ENCODE measurements at places on chromosomes 6 and 20. TPM values are rescaled to one million over a fixed set of nuclear protein-coding genes. Genes with fewer than 3 reads are reported as not detected.

Gene PRICKLE4
- 3.1 TPM for total RNA-seq

Gene SLPI
- not detected for total RNA-seq

Gene BFSP1
- 4.2 TPM for total RNA-seq

Gene KCNB1
- total RNA-seq: 0.48 TPM

Gene PPP1R3D
- 5.2 TPM for total RNA-seq

Gene RWDD2A
- 4.9 TPM for total RNA-seq

Gene RIPOR3
- 0.29 TPM for total RNA-seq

Gene TREM2
- not detected for total RNA-seq

DNA sequence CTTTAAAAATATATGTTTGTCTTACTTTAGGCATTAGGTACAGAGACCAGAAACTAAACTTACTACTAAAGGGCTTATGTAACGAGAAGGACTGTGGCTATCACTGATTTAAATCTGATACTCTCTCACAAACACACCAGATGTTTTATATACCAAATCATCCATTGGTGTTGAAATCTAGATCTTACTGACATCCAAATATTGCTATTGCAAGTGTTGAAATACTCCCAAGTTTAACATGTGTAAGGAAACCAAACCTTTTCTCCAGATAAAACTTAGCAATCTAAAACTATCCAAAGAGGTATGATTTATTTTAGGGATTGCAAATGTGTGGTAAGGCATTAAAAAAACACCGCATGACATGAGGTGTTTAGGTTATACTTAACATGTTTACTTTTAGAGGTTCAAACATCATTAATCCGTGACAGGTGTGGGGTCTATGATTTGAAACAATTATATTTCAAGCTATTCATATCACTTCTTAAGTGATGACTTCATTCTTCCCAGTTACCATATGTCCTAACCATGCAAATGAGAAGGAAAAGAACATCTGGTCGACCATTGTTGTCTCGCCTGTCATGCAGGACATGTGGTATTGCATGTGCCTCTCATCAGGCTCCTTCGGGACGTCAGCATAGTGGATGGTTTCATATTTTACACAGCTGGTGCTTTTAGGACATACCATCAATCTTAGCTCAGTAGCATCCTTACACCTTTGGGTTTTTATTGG lies 168.3 kb upstream of the SPACA1 start:
- no peak overlapping the region for H3K4me3 ChIP-seq
- H3K27me3 ChIP-seq: no peaks in the 10 kb centered on the region
- no peaks in the 10 kb centered on the region for H3K4me1 ChIP-seq
- no peak overlapping the region for H3K27ac ChIP-seq
- DNase-seq: no peak
- H3K36me3 ChIP-seq: no peaks in the 10 kb centered on the region

DNA sequence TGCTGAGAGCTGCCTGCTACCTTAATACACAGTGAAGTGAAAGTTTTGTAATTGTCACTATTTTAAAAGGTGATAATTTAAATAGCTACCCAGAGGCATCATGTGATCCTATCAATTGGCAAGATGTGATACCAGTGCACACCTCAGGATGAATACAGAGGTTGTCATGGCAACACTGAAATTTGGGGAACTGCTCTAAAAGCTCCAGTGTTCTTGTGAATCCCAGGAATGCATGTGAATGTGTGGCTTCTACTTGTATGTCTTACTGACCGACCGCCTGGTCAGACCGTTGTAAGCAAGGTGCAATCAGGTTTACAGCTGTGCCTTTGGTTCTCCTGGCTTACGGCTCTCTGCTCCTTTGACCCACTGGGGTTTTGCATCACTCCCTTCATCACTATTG lies 146.3 kb upstream of the GJE1 start:
- no peaks in the 10 kb centered on the region for H3K27me3 ChIP-seq
- no peak overlapping the region for H3K4me3 ChIP-seq
- no peak overlapping the region for H3K27ac ChIP-seq
- peaks cover 3% of the 10 kb centered on the region for H3K4me1 ChIP-seq

- no peaks in the 10 kb centered on the region for H3K27me3 ChIP-seq
- peaks cover 6% of the 10 kb centered on the region for H3K36me3 ChIP-seq
- no peak overlapping the region for H3K27ac ChIP-seq
- H3K4me1 ChIP-seq: peaks cover 18% of the 10 kb centered on the region
- H3K4me3 ChIP-seq: no peak overlapping the region
- peak; percentile 35 for DNase-seq
These were observed 1.9 kb downstream of the PPP1R3D start for GRCh38 chr20:59938221-59938620.

DNA sequence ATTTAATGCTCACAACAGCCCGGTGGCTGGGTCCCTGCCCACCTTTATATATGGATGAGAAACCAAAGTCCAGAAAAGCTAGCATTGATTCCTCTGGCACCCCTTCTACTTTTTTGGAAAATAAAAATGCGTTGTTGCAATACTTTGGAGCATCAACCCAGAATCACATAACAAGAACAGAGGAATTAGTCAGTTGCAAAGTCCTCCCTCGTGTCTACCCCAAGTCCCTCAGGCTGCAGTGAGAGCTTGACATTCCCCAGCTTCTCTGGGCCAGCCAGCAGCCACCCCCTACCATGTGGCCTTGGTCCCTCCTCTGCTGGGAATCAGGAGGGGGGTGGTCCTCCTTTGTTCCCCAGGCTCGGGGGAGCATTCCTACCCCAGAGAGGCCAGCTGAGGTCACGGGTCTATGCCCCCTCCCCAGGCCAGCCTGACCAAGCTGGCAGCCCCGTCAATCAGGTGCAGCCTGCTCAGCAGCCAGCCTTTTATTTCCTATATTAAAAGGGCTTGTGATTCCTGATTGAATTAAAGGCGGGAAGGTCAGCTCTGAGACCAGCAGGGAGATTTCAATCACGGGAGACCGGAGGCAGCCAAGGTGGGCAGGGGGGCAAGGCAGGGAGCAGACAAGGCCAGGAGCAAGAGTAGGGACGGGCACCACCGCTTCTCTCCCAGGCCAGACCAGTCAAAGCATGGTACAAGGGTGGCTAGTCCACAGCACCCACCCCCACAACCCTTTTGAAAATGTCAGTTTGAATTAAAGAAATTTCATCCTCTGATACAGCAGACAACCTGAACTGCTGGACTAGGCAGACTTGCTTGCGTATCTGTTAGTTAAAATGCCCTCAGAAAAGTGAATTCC lies 158.9 kb downstream of the MRPL14 start:
- DNase-seq: no peak
- H3K4me1 ChIP-seq: no peaks in the 10 kb centered on the region
- no peak overlapping the region for H3K27ac ChIP-seq
- H3K27me3 ChIP-seq: peaks cover 10% of the 10 kb centered on the region

DNA sequence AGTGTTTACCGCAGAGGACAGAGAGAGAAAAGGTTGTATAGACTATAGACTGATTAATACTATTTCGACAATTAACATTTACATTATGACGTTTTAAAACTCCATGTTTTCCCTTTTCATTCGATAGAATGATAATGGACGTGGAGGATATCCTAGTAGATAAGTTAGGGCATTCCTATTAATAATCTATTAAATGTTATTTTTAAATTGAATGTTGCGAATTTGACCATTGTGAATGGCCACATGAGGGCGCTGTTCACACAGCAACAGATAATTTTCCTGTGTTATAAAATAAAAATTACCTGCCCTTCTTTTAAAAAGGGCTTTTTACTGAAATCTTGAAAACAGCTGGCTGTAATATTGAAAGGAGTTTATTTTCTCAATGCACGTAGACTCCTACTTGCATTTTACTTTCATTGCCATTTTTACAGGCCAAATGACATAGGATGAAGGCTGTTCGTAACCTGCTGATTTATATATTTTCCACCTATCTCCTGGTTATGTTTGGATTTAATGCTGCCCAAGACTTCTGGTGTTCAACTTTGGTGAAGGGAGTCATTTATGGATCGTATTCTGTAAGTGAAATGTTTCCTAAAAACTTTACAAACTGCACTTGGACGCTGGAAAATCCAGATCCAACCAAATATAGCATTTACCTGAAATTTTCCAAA lies 3.3 kb downstream of the ADGRB3 start:
- H3K4me1 ChIP-seq: no peaks in the 10 kb centered on the region
- no peak overlapping the region for H3K4me3 ChIP-seq
- peaks cover 28% of the 10 kb centered on the region for H3K27me3 ChIP-seq
- H3K27ac ChIP-seq: no peak overlapping the region
- no peak for DNase-seq
- no peaks in the 10 kb centered on the region for H3K36me3 ChIP-seq

GRCh38 chr6:32974541-32975308 lies 6.3 kb downstream of the BRD2 start:
- peaks cover 21% of the 10 kb centered on the region for H3K4me1 ChIP-seq
- H3K4me3 ChIP-seq: peak overlapping the region; percentile 92
- no peak for DNase-seq
- no peaks in the 10 kb centered on the region for H3K27me3 ChIP-seq
- peaks cover 62% of the 10 kb centered on the region for H3K36me3 ChIP-seq
- no peak overlapping the region for H3K27ac ChIP-seq

GRCh38 chr6:80170433-80170832 lies 64.0 kb downstream of the BCKDHB start:
- no peak overlapping the region for H3K4me3 ChIP-seq
- DNase-seq: no peak

- H3K27ac ChIP-seq: no peak overlapping the region
- H3K4me1 ChIP-seq: peaks cover 4% of the 10 kb centered on the region
- no peaks in the 10 kb centered on the region for H3K27me3 ChIP-seq
- H3K4me3 ChIP-seq: no peak overlapping the region
These were observed 51.4 kb downstream of the TXLNB start for GRCh38 chr6:139240161-139241010.

DNA sequence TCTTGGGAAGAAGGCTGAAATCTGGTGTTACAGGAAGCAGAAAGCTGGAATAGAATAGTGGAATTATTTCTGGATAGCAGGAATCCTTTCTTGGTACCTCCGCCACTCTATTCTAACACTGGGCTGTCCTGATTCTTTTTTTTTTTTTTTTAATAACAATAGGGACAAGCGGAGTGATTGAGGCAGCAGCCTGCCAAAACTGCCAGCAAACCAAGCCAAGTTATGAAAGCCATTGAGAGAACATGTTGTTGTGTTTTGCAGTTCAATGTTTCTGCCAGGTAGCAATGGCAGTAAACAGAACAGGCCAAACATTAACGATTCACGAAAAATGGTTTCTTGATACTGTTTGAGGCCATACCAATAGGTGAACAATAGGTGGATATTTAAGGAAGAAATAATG lies 47.1 kb downstream of the SLC26A8 start:
- H3K27me3 ChIP-seq: no peaks in the 10 kb centered on the region
- H3K27ac ChIP-seq: no peak overlapping the region
- H3K4me3 ChIP-seq: no peak overlapping the region
- DNase-seq: no peak
